ENCODE measurements at places on chromosomes 7 and 10. TPM values are rescaled to one million over a fixed set of nuclear protein-coding genes. Genes with fewer than 3 reads are reported as not detected.

CPXM2 gene
- polyA plus RNA-seq: 0.07 TPM

DNA sequence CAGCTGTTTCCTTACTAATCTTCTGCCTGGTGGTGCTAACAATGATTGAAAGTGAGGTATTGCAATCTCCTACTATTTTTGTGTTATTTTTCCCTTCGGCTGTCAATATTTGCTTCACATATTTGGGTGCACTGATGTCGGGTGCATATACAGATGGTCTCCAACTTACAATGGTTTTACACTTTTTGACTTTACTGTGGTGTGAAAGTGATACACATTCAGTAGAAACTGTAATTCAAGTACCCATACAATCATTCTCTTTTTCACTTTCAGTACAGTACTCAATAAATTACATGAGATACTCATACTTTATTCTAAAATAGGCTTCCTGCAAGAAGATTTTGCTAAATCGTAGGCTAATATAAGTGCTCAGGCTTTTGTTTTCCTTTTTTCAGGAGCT is 73.2 kb downstream of the RNF216 start:
- no peak for DNase-seq

GRCh38 chr7:152860310-152860709 is 100.8 kb downstream of the ACTR3B start:
- no peak for DNase-seq

DNA sequence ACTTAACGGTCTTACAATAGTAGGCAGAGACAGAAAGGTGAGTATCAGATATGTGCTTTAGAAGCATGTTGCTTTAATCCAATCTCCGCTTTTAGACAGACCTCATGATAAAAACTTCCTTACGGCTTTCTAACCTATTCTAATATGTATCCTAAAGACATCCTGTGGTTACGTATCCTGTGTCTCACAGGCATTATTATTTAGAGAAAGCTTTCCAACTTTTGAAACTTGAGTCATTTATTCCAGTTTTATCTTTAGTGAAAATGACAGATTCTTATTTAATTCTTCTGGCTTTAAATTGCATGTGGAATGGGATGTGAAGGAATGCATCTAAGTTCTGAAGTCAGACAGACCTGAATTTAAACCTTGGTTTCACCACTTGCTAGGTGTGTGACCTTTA is 118.9 kb downstream of the OTUD1 start:
- DNase-seq: no peak

DNA sequence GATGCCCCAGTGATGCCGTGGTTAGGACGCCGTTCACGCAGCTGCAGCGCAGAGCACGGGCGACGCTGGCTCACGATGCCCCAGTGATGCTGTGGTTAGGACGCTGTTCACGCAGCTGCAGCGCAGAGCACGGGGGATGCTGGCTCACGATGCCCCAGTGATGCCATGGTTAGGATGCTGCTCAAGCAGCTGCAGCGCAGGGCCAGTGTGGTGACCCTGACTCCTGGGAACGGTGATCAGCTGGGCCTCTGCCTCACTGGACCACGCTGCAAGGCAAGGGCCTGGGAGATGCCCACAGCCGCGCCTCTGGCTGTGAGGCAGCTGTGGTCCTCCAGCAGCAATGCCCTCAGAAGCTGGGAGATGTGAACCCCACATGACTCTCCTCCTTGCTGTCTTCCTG is 280.6 kb downstream of the DNAJB6 start:
- no peak for DNase-seq
